ENCODE measurements at places on chromosomes 12 and 14.
A peak's percentile ranks its signal among the peaks of the same experiment; 100 is the strongest.

GRCh38 chr12:26473291-26473690 lies 277.9 kb downstream of the SSPN start:
- no peak for DNase-seq

GRCh38 chr14:25696176-25696575 lies 646.2 kb upstream of the STXBP6 start:
- no peak for DNase-seq

DNA sequence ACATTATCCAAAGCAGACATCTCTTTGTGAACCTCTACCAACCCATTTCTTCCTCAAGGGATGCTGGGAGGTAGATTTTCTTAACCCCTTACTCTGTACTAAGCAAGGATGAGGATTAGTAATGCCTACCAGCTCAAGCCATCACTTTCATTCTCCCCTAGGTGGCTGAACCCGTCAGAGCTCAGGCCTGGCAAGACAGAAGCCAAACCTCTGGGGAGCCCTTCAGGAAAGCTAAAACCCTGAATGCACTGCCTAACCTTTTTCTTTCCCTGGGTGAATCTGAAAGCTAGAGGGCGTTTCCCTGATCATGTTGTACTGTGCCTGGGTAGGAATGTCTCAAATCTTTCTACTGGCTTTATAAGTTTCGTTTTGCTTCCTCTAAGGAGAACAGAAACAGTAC lies 617.3 kb downstream of the RPL10L start:
- no peak for DNase-seq

- peak; percentile 34 for DNase-seq
Observed at GRCh38 chr14:89308232-89308959, 108.6 kb downstream of the FOXN3 start.

GRCh38 chr12:19450362-19450761 lies 11.1 kb downstream of the AEBP2 start:
- no peak for DNase-seq

Data from Ammon's horn (tissue), 1 donor.